Nucleus accumbens (tissue), 56 donors: ENCODE measurements at places on chromosomes 7 and 10.

- no peak for DNase-seq
These were observed 13.5 kb upstream of the ADAM22 start for GRCh38 chr7:87920578-87920977.

DNA sequence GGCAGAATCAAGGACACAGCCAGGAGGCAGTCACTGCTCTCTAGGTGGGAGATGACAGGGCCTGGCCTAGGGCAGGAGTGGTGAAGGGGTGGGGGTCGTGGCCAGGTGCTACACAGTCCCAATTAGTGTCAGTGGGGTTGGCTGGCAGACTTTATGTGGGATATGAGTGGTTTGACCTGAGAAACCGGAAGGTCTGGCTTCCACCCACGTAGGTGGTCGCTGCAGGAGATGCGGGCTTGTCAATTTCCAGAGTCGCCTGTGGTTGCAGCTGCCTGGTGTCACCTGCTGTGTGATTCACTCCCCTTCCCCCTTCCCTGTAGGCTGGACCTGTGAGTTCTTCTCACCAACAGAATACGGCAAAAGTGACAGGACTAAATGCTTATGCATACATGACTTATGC is 124.3 kb downstream of the KLF6 start:
- no peak for DNase-seq

GRCh38 chr7:34320926-34321661 is 336.9 kb upstream of the NPSR1 start:
- DNase-seq: peak; percentile 54

DNA sequence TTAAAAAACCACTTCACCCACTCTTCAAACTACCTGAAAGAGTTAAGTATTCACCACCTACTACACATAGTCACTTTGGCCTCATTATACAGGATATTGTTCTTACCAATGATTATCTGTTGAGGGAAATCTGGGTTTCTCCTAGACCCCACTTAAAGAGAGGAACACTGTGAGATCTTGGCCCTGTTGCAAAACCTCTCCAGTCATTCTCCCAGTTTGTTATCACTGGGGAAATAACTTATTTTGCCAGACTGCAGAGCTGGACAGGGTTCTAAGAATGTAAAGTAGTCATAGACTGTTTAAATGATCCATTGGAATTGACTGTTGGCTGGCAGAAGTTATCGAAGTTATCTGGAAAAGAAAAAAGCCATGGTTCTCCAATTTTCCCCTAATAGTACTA is 143.8 kb downstream of the HGF start:
- DNase-seq: no peak

DNA sequence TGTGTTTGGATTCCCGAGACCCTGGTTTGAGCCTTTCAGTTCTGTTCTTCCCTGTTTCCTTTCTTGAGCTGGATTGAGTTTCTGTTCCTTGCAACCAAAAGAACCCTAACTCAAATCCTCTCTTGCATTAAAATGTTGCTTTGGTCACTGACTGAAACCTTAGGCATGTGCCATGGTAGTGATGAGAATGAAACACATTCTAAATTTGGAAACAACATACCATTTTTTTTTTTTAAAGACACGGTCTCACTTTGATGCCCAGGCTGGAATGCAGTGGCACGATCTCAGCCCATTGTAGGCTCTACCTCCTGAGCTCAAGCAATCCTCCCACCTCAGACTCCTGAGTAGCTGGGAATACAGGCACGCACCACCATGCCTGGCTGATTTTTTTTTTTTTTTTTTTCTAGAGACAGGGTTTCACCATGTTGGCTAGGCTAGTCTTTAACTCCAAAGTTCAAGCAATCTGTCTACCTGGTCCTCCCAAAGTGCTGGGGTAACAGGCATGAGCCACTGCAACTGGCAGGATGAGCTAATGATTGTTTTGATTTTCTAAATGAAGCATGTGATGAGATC is 8.4 kb downstream of the THAP5 start:
- no peak for DNase-seq

- no peak for DNase-seq
These were observed 13.9 kb upstream of the SH2D4B start for GRCh38 chr10:80523773-80524172.

- DNase-seq: no peak
These were observed 61.8 kb downstream of the ANKRD61 start for GRCh38 chr7:6092953-6093354.

- no peak for DNase-seq
These were observed 130.3 kb downstream of the GNAI1 start for GRCh38 chr7:80264769-80265495.

DNA sequence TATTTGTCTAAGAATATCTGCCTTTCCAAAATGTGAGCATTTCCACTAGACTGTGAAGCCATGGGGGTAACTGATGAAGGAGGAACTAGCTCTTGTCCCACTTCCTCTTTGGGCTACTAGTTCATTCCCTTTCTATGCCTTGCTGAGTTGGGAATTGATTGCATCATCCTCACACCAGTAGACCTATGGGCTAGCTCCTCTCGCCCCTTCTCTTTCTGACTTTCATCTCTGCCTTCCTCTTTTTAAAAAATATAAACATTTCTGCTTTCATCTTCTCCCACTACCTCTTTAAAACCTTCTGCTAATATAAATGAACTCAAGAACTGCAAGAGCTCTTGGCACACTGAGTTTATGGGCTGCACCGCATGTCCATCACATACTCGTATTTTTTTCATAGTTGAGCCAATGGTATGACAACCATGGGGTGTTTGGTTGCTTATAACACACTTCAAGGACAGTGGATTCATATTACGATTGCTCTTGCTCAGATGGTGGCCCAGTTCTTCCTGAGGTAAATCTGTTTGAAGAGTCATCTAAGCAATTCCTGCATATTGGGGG is 182.0 kb downstream of the REEP3 start:
- no peak for DNase-seq

DNA sequence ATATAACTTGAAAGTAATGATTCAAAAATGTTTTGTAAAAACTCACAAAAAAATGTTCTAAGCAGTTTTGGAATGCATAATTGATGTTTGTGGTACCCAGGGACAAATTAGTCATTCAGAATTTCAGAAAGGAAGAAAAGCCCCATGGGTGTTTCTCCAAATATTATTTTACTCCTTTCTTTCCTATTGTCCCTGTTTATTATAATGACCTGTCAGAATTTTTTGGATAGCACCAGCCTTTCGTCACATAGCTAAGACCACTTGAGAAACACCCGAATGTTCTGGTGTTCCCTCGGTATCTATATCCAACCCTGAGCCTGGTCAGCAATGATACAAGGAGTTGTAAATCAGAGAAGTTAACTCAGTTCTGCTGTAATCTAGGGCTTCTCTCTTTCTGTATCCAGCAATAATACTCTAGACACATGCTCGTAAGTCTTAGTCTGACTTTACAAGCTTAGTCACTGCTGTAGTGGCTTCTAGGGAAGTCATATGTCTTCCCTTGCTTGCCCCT is 64.8 kb upstream of the MEOX2 start:
- DNase-seq: no peak

- DNase-seq: no peak
These were observed 34.7 kb downstream of the FBXW4 start for GRCh38 chr10:101660256-101660655.

GRCh38 chr7:105376908-105377533 is 11.7 kb downstream of the SRPK2 start:
- DNase-seq: no peak

- DNase-seq: no peak
These were observed 27.3 kb downstream of the TFAM start for GRCh38 chr10:58412502-58412961.

- no peak for DNase-seq
These were observed 3.7 kb downstream of the TRAPPC14 start for GRCh38 chr7:100154651-100155491.

- no peak for DNase-seq
These were observed 825 bp downstream of the TMEM176A start for GRCh38 chr7:150801242-150801945.

- no peak for DNase-seq
These were observed 1.9 kb upstream of the CCL24 start for GRCh38 chr7:75815418-75816064.

GRCh38 chr10:118867768-118868167 is 113.0 kb upstream of the CACUL1 start:
- DNase-seq: no peak

- no peak for DNase-seq
These were observed 252.5 kb downstream of the RPS24 start for GRCh38 chr10:78286186-78286585.

DNA sequence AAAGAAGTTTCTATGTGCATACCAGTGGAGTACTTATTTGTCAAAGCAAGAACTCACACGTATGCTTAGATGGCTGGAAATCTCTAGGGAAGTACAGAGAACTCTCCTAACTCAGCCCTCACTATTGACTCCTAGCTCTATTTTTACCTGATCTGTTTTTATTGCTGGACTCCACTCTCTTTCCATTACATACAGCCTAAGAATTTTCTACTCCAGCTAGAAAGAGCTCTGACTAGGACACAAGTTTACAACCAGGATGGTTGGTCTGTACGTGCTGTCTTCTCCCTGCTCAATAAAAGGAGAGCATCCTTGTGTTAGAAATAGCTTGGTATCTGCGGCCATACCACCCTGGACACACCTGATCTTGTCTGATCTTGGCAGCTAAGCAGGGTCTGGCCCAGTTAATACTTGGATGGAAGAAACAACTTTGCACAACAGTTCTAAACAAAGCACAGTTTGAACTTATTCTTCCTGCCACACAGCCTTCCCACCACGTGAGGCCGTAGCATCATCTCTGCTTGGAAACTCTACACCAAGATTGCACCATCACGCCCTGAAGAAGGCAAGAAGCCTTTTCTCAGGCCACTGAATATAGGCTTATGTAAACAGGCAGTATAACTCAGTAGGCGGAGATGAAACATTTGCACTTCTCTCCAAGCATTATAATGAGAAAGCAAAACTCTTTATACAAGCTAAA is 50.7 kb downstream of the KCNMA1 start:
- DNase-seq: no peak

DNA sequence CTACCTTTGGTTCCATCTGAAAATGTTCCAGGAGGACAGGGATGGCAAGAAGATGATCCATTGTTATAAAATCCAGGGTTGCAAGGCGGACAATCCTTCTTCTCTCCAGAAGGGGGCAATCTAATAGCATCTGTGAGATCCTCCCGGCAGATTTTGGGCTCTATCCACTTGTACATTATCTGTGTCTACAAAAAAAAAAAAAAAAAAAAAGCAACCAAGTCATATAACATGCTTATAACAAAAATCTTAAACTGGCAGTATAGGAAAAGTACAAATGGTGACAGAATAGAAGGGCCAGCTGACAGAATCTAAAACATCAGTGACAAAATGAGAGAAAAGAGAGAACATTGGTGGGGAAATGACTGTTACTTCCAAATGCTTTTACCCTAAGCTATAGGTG is 132.7 kb downstream of the ELAPOR2 start:
- no peak for DNase-seq

- peak; percentile 94 for DNase-seq
These were observed at the start of gene NUB1 for GRCh38 chr7:151341357-151342101. Gene NUB1 (plus strand): TSS chr7:151341812. CDS start chr7:151345350, 3,538 bp downstream.

GRCh38 chr10:35000936-35001335 is 89.2 kb downstream of the CUL2 start:
- DNase-seq: no peak

DNA sequence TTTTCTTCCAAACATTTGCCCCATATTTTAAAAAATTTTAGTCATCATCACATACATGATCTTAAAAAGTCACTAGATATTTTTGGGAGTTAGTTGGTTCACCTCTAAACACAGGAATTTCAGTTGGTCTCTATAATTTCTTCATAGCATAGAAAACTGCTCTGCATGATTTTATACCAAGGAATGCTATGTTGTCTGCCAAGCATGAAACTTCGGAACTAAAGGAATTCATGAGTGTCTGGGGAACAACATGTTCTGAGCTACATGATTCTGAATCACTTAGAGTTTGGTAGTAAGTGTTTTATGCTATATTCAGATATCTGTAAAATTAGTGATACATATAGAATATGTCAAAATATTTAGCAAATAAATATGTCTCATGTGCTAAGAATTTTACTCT is 957.8 kb downstream of the GATA3 start:
- no peak for DNase-seq

DNA sequence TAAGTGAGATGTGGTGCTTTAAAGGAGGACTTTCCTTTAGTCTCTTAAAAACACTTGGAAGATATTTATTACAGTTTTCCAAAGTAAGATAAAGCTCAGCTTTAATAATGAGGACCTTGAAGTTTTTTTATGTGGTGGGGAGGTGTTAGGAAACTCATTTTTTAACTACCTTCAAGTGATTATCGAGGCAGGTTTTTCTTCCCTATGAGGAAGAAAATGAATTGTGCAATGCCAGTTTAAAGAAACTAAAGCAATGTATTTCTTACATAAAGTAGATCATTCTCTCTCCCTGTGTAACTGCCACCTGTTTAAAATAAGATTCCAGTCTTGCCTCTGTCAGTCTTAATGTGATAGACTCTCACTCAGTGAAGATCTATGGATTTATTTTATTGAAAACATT is 27.9 kb downstream of the ZEB1 start:
- DNase-seq: no peak

GRCh38 chr7:70344726-70345125 is 746.5 kb downstream of the AUTS2 start:
- no peak for DNase-seq

DNA sequence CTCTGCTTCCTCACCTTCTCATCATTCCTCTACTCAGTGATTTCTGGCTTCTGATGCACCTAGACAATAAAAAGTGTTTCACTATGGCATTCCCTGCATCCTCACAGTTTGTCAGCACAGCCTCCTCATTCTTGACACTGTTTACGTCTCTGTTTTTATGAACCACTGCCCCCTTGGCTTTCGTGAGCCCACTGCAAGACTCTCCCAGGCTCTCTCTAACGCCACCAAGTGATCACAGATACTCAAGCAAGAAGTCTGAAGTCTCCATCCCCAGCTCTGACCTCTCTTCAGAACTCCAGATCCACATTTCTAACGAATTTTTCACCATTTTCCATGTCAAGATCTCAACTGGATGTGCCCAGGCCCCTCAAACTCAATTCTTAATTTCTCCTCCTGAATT is 8.9 kb downstream of the SLC16A9 start:
- DNase-seq: no peak
